Esophagus muscularis mucosa (tissue), 4 donors: ENCODE measurements at places on chromosomes 3 and 15. TPM values are rescaled to one million over a fixed set of nuclear protein-coding genes. Genes with fewer than 3 reads are reported as not detected.

DNA sequence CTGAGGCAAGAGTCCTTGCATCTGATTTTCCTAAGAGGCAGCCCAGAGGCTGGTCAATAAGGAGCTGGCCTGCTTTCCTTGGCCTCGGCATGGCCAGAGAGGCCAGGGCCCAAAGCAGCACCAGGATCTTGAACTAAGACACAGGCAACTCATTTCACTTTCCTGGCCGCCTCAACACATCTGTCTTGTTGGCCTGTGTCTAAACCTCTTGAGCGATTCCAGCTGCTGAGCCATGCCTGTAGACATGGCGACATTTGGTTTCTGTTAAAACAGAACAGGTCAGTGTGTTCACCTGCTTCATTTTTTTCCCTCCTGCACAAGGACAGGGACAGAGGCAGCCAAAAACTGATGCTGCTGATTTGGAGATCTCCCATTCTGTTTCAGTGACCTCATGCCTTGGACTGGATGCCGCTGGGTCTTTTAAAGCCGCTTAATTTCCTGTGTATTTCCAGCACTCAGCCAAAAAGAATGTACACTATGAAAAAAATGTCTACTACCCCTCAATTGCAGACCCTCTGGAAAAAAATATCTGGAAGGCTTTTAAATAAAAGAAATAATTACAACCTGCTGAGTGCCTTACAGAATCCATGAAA, 266.6 kb upstream of the ICE2 start:
- peak; percentile 94 for DNase-seq

DNA sequence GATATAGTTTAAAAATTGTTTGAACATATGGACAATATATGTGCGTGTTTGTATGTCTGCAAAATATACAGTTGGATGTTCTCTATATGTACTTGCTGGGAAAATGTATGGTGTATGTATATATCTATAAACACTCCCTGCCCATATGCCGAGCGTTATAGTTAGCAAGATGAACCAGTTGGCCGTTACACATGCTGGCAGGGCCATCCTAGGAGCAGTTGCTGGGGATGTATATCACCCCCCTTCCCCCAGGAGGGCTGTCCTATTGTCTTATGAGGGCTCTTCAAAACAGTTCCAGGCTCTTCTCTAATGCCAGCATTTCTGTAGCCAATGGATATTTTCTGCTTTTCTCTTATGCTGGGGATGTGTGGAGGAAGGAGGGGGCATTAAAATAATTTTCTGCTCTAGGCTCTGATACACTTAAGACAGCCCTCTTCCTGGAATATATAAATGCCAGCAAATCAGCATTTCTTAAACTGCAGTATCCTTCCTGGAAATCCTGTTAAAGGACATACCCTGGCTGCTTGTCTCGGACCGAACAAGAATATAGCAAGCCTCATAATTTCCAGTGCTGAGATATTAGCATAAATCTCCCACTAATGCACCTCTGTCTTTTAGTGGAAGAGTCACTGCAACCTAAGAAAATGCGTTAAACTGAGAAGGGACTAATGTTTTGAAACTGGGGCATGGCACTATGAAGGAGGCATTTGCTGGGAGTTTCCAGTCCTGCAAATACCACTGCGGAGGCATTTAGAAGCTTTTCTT, 134.4 kb downstream of the MDFIC2 start:
- DNase-seq = no peak

- DNase-seq = peak; percentile 92
Observed at GRCh38 chr15:31265871-31266711, 60.5 kb upstream of the KLF13 start.

- no peak for DNase-seq
Observed at GRCh38 chr3:120820748-120821147, 78.2 kb downstream of the GTF2E1 start.

UBAP1L gene
- 1.2 TPM for total RNA-seq

AADACL2 gene
- 0.26 TPM for total RNA-seq
